ENCODE measurements at places on chromosomes 2 and 18.

- DNase-seq, result no peak
Measured at GRCh38 chr18:59232309-59233016, 12.5 kb downstream of the GRP start.

DNA sequence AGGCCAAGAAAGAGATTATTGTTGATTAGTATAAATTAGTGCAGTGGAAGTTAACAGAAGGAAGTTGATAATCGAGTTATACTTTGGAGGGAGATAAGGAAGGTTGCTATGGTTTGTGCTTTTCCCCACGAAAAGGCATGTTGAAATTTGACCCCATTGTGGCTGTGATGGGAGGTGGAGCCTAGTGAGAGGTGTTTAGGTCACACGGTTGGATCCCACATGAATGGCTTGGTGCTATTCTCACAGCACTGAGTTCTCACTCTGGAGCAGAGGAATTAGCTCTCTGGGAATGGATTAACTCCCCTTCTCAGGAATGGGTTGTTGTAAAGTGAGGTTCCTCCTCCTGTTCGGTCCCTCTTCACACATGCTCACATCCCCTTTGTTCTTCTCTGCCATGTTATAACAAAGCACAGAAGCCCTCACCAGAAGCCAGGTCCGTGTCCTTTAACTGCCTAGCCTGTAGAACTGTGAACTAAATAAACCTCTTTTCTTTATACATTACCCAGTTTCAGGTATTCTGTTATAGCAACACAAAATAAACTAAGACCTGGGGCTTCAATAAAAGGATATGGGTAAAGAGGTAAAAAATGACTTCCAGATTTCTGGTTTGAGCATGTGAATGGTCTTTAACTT is 21.9 kb downstream of the PIGN start:
- no peak for DNase-seq

GRCh38 chr2:158688721-158689120 is 106.4 kb upstream of the DAPL1 start:
- peak; percentile 64 for DNase-seq

DNA sequence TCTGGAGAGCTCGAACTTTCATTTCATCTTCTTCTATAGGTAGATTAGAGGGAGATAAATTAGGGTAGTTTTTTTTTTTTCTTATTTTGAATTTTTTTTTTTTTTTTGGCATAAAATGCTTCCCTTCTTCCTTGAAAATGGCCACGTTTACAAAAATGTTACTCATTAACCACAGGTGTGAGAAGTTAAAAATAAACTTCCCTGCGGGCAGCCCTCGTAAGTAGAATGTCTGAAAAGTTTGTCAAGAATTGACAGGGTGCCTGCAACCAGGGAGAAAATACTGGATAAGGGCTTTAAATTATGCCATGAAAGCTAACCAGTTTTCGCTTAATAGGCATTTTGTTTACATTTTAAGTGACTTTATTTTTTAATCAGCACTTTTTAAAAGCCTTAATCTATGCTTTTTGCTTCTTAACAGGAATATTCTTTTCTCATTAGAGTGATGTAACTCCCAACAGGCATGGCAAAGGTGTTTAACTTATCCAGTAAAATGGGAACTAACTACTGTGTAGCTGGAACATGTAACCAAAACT is 4.2 kb upstream of the FN1 start:
- DNase-seq, result no peak

DNA sequence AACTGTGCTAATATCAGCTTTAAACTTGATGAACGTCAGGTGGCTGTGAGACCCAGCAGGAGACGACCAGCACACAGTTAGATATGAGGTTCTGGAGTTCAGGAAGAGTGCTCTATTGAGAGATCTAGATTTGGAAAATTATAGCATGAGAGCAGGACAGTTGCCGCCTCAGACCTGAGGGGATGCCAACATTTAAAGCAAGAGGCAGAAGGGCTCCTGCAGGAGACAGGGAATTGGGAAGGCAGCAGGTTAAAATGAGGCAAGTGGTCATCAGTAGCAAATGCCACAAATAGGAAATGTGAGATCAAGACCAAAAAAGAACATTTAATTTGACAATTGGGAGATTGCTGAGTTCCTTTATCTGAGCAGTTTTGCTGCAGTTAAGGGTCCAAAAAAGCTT is 471.9 kb downstream of the TGIF1 start:
- no peak for DNase-seq
